Small intestine (tissue), 16 donors: ENCODE measurements at places on chromosomes 6 and 20.

DNA sequence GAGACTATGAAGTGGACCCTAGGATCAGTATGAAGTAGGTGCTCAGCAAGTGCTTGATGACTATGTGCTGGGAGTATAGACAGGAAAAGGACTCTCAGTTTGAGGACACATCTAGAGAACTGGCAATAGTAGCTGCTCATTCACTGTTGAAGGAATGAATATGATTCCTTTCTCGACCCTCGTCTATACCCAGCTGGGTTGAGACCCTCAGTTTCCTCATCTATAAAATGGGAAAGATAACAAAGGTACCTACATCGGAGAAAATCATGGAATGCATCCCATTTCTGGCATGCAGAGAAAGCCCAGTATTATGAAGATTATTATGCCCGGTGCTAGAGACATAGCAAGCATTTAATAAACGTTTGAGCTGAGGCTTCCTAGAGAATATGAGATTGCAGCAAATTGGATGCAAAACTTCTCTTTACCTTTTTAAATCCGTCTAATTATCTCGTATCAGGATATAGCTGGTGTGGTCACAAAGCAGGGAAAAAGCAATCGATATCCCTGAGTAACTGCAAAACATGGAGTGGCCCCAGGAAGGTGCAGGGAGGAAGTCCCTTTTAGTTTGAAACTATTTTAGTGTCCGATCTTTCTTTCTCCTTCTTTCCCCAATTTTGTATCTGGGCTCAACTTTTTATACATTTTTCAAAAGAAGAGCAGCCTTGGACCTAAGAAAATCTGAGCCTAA lies 2.8 kb upstream of the PCK1 start:
- DNase-seq: peak; percentile 38

GRCh38 chr6:120447605-120448004 lies 886.7 kb downstream of the TBC1D32 start:
- DNase-seq: no peak

DNA sequence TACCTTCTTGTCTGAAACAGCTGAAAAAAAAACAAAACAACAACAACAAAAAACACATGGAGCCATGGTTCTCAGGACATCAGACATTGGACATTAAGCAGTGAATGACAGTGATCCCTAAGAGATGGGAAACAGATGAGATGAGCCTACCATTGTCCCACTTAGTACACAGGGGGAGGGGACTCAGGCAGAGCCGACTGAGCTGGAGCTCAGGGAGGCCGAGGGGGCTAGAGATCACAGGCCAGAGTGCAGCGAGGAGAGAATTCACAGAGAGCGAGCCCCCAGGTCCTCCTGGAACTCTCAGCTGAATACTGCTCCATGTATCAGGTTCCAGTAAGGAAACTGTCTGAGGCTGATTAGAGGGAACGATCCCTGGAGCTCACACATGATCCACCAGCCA lies 134.6 kb downstream of the GRM4 start:
- no peak for DNase-seq

GRCh38 chr6:123306334-123306733 lies 310.3 kb downstream of the CLVS2 start:
- no peak for DNase-seq

GRCh38 chr6:6169141-6169540 lies 151.3 kb downstream of the F13A1 start:
- DNase-seq: no peak

DNA sequence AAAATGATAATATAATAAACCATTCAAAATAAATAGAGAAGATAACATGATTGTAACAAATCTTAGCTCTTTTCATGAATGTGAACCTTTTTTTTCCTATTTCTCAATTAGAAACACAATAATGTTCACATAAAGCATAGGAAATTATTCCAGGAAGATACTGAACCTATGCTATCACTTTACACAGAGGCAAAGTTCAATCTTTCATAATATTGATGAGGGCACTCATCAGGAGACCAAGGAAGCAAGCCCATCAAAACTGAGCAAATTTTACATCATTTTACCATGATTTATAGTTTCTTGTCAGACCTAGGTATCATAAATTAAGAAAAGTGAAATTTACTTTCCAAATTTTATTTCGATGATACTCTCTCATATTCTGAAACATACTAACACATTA lies 938.5 kb downstream of the TBC1D32 start:
- DNase-seq: no peak

- DNase-seq: no peak
Observed at GRCh38 chr6:143322386-143322785, 128.1 kb downstream of the ADAT2 start.

- DNase-seq: no peak
Observed at GRCh38 chr6:31971279-31971992, 502 bp downstream of the DXO start.

DNA sequence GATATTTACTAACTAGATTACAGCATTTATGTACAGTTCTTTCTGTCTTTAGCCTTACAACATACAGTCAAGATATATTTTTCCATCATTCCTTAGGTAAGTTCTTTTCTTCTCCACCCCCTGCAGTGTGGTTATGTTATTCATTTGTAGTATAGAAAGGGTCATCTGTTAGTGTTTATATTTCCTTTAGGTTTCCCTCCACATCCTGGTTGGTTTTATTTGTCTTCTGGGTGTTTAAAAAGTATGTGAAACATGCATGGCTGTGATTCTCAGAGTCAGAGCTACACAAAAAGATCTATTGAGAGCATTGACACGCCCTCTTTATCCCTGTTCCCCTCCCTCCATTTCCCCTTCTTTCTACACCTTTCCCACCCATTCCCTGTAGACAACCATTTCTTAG lies 20.1 kb downstream of the DHX35 start:
- DNase-seq: no peak

- no peak for DNase-seq
Observed at GRCh38 chr6:165905744-165906143, 242.7 kb upstream of the PDE10A start.

DNA sequence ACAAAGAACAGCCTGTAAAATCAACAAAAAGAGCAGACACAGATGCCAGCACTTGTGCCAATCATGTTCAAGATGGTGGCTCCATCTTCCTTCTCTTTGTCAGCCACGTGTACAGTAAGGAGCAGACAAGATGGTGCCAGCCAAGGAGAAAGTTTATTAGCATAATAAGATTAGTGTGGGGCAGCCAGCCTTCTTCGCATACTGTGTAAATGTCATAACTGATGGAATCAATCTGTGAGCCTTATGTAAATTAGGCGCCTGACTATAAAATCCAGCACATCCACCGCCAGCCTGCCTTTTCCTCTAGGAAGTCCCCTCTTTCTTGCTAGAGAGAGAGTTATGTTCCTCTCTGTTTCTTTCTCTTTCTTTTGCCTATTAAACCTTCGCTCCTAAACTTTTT lies 99.7 kb upstream of the RALGAPA2 start:
- no peak for DNase-seq

DNA sequence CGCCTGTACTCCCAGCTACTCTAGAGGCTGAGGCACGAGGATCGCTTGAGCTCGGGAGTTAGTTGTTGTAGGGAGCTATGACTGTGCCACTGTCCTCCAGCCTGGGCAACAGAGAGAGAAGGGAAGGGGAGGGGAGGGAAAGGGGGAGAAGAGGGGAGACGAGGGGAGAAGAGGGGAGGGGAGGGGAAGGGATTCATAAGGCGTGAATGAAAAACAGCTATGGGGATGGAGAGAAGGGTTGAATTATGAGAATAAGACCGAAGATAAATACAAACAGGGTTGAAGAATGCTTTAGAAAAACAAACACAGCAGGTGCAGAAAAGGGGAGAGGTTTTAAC lies 106.0 kb downstream of the TRIM27 start:
- DNase-seq: no peak
